ENCODE measurements at places on chromosomes 1 and 21. TPM values are rescaled to one million over a fixed set of nuclear protein-coding genes. Genes with fewer than 3 reads are reported as not detected.

GRCh38 chr1:19209439-19209989, 552 bp downstream of the UBR4 start:
- H3K27me3 ChIP-seq = no peaks in the 10 kb centered on the region
- peaks cover 10% of the 10 kb centered on the region for H3K36me3 ChIP-seq
- H3K4me3 ChIP-seq = peak overlapping the region; percentile 92
- peaks cover 67% of the 10 kb centered on the region for H3K4me1 ChIP-seq
- H3K27ac ChIP-seq = peak overlapping the region; percentile 96

DNA sequence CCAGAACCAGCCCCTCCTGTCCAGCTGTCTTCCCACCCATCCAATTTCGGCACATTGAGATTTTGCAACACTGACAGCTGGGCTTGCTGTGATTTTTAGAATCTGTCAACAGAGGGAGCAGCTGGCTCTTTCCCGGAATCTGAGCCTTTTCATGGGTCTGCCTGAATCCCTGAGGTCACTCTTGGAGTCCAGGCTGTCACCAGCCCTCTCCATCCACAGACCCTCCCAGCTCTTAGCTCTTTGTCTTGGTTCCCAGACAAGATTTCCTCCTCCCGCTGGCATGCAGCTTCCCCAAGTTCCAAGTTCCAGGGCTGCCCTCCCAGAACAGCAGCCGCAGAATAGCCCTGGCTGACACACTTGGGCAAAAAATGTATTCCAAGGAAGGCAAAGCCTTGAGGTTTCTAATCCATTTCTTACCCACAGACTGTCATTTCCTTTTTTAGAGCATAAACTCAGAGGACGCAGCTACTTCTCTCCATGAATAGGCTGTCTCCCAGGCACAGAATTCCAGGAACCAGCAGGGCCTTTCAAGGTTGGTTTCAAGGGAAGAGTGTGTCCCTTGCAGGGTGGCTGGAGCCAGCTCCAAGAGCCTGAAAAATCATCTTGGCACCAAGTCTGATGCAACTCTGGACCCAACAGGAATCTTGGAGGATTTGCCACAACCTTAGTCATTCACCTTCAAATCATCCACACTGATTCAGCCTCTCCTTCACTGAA, 7.1 kb upstream of the TMEM61 start:
- H3K4me3 ChIP-seq = no peak overlapping the region
- no peak for DNase-seq
- H3K36me3 ChIP-seq = no peaks in the 10 kb centered on the region
- peaks cover 6% of the 10 kb centered on the region for H3K4me1 ChIP-seq
- H3K27me3 ChIP-seq = peaks cover 43% of the 10 kb centered on the region
- H3K27ac ChIP-seq = no peak overlapping the region

DNA sequence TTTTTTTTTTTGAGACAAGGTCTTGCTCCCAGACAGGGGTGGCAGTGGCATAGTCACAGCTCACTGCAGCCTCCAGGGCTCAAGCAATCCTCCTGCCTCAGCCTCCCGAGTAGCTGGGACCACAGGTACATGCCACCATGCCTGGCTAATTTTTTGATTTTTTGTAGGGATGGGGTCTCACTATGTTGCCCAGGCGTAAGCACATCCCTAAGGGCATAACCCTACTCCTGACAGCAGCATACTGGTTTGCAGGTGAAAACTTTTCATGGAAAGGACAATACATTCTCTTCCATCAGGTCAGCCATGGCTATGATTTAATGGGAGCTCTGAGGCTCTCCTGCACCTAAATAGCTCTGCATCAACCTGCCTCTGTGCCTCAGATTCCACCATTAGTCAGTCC, 29.4 kb downstream of the UBIAD1 start:
- no peak overlapping the region for H3K27ac ChIP-seq
- DNase-seq = no peak
- no peaks in the 10 kb centered on the region for H3K27me3 ChIP-seq
- no peaks in the 10 kb centered on the region for H3K36me3 ChIP-seq
- H3K4me3 ChIP-seq = no peak overlapping the region
- no peaks in the 10 kb centered on the region for H3K4me1 ChIP-seq

DNA sequence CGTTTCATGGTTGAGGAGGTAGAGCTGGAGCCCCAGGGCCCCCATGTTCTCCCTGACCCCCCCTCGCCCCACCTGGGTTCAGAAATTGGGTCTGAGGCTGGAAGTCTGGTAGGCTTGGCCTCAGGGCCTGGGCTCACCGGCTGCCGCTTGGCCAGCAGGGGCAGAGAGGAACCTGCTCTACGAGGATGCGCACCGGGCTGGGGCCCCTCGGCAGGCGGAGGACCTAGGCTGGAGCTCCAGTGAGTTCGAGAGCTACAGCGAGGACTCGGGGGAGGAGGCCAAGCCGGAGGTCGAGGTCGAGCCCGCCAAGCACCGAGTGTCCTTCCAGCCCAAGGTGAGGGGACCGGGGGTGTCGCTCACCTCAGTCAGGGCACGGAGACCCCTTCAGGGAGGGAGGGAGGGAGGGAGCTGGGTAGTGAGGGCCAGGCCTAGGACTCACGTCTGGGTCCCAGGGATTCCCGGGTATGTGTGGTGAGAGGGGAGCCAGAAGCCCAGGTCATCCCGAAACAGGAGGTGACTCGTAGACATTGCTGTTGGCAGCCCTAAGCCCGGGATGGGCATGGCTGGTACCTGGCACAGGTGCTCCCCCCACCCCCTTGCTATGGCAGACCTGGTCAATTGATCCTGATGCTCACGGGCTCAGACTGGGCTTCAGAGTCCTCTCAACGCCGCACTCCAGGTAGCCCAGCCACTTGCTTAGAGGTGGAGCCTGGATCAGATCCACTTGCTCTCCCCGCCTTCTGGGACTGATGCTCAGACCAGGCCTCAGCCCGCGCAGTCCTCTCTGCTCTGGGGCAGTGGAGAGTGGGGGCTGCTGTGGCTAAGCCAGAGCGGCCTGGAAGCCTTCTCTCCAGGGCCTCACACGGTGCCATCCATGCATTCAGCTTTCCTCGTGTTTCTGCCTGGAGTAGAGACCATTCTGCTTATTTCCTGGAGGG, 68.4 kb downstream of the ARHGEF10L start:
- H3K4me3 ChIP-seq = no peak overlapping the region
- H3K4me1 ChIP-seq = no peaks in the 10 kb centered on the region
- DNase-seq = no peak
- no peaks in the 10 kb centered on the region for H3K36me3 ChIP-seq
- peaks cover 4% of the 10 kb centered on the region for H3K27me3 ChIP-seq
- H3K27ac ChIP-seq = no peak overlapping the region

- H3K27me3 ChIP-seq = peaks cover 21% of the 10 kb centered on the region
- peaks cover 4% of the 10 kb centered on the region for H3K36me3 ChIP-seq
- no peak for DNase-seq
- H3K4me3 ChIP-seq = no peak overlapping the region
- H3K4me1 ChIP-seq = no peaks in the 10 kb centered on the region
Measured at GRCh38 chr21:32044205-32045180, 171.7 kb downstream of the HUNK start.

SPATA17 gene
- not detected for total RNA-seq

KCNE1 gene
- 4.7 TPM for total RNA-seq

TBCE gene
- 34.0 TPM for total RNA-seq

NUDC gene
- total RNA-seq = 78.2 TPM

PYHIN1 gene
- 64.7 TPM for total RNA-seq
